ENCODE measurements at places on chromosomes 4 and X.
A peak's percentile ranks its signal among the peaks of the same experiment; 100 is the strongest.

GRCh38 chr4:56787380-56787779, 34.1 kb downstream of the SPINK2 start:
- no peak for DNase-seq

DNA sequence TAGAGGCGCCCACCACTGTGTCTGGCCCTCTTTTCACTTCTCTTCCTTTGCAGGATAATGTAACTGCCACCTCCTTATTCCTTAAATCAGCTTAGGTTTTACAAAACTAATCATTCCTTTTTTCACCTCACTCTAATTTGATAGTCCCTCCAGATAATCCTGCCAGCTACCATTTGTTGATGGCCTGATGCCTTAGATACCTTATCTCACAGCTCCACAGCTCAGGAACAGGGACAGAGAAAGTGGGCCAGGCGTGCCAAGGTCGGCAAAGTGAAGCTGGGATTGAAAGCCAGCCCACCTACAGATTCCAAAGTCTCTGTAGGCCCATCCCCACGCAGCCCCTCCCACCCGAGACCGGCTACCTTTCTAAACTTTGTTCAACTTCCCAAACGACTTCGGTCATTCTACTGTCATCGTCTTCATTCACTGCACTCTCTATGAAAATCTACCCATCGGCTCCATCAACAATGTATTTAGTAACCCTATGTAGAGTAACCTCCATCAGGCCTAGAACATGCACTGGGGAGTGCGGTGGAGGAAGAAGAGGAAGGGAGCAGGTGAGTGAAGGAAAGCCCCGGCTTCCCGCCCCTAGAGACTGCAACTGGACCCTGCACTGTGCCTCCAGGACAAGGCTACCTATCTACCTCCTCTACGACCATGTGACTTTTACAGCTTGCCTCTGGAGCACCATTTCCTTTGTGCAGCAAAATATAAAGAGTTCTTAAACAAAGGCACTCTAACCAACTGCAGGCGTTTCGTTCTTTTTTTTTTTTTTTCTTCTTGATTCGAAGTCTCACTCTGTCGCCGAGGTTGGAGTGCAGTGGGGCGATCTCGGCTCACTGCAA, 1.5 kb downstream of the CASP6 start:
- peak; percentile 27 for DNase-seq

DNA sequence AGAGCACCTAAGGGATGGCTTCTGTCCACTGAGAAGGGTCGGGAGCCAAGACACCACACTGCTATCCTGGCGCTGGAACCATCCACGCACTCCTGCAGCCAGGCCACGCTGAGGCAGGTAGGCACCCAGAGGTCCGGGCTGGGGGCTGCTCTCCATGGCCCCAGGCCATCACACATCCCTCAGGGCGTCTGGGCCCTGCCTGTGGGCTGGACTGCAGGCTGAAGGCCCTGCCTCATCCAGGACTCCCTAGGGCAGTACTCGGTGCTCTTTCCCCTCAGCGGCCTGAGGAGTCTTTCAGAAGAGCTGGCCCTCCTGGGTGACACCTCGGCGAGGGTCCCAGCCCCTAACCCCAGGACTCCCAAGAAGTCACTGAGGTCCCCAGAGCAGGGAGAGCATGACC, 17.7 kb downstream of the FGFR3 start:
- no peak for DNase-seq

- no peak for DNase-seq
Measured at GRCh38 chr4:126004941-126005340, 690.2 kb downstream of the FAT4 start.

GRCh38 chr4:162406637-162407365, 243.0 kb upstream of the FSTL5 start:
- DNase-seq = no peak

- no peak for DNase-seq
Measured at GRCh38 chr4:2649604-2650114, 106.5 kb downstream of the TNIP2 start.

DNA sequence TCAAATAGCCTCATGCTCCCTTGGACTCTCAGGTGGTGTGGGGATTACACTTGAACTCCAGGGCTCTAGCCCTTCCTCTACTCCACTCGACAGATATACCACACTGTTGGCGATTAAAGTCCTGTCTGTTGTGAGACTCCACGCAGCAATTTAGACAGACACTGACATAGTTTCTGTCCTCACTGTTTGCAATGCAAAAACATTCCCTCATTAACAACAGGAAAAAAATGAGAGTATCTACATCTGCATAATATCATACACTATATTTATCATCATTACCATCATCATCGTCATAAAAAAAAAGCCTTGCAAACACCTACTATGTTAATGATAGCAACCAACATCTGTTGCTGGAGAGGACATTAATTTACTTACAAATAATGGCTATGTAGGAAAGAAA, 132.4 kb downstream of the RASL11B start:
- DNase-seq = no peak

GRCh38 chr4:169841776-169842175, 84.0 kb upstream of the HPF1 start:
- DNase-seq = no peak

- no peak for DNase-seq
Measured at GRCh38 chrX:100591256-100592051, 6.7 kb downstream of the TNMD start.

DNA sequence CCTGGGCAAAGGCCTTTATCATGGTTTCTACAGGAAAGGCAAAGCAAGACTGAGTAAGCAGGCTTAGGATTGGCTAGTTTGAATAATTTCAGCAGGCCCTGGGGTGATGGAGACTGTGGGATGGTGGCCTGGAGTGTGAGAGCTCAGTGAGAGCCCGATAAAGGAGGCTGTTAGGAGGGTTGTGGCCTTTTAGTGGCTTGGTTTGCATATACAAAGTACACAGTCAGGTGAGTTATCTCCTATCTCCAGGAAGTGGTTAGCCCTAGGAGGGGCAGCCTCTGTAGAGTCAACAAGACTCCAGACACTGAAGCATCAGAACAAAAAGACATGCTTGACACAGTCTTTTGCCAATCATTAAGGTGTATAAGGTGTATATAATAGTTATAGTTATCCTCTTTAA, 157.2 kb downstream of the CFAP299 start:
- no peak for DNase-seq

GRCh38 chrX:49167740-49168108, 4.0 kb upstream of the PLP2 start:
- no peak for DNase-seq

DNA sequence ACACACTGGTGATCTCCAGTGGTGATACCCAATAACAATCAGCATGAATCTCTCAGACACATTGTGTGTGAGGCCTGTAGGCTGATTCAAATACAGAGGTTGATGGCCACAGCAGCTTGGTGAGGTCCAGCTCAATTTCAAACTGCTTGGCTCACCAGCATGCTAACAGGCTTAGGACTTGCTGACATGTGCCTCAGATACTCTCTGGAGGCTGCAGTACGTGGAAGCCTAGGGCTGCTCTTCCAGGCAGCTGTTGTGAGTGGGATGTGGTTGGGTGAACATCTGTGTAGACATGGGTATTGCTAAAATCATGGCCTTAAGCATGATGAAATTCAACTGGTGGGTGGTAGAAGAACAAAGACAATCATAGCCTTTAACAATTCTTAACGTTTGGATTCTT, 4.3 kb downstream of the CXCL9 start:
- DNase-seq = no peak

DNA sequence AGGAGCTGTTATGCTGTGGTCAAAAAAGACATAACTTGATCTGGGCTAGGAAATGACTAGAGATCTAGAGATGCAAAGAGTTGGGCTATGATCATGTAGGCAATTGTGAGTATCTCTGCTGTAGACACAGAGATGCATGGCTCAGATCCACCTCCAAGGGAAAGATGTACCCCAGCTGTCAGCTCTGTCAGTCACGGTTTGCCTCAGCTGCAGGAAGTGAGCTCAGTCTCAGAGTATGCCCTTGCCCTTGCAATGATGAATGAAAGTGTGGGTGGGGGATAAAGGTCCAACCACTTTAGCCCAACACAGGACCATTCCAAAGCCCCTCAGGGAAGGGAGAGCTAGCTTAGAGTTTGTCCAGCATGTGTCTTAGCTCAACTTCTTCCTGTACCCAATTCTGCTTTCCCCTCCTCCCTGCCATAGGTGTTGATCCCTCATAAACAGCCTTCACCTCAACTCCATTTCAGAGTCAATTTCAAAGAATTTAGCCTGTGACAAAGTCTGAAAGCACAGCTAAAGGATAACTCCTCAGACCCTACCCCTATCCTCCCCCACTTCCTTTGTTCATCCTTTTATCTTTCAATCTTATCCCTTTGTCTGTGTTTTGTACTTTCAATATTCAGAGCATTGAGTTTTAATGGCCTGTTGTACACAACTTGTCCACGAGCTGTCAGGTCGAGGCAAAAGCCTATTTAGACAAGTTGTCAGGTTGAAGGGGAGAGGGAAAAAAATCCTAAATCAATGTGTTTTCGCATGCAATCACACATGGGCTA, 90.6 kb downstream of the MID1IP1 start:
- no peak for DNase-seq

GRCh38 chr4:30716681-30717207, 3.4 kb upstream of the PCDH7 start:
- no peak for DNase-seq

- no peak for DNase-seq
Measured at GRCh38 chr4:174616661-174617060, 94.4 kb upstream of the HPGD start.

DNA sequence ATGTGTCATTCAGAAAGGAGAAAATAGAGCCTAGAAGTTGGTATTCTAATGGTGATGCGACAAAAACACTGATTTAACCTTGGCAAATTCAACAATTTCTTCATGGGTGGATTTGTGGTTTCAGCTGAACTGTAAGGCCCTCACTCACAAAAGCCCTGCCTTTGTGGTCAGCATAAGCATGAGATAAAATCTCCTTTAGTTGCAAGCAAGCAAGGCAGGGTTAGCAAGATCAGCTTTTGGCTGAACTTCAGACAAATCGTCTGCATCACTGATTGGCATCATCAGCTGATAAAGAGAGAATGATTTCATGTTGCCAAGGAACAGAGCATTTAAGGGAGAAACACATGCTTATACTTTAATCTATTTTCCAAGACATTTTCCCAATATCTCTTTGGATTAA, 2582.2 kb downstream of the PCDH7 start:
- no peak for DNase-seq

GRCh38 chr4:56757821-56758411, 63.6 kb downstream of the SPINK2 start:
- DNase-seq = peak; percentile 47

- no peak for DNase-seq
Measured at GRCh38 chr4:113445286-113445685, 316.3 kb downstream of the CAMK2D start.

GRCh38 chr4:169506903-169507302, 105.5 kb downstream of the NEK1 start:
- no peak for DNase-seq

DNA sequence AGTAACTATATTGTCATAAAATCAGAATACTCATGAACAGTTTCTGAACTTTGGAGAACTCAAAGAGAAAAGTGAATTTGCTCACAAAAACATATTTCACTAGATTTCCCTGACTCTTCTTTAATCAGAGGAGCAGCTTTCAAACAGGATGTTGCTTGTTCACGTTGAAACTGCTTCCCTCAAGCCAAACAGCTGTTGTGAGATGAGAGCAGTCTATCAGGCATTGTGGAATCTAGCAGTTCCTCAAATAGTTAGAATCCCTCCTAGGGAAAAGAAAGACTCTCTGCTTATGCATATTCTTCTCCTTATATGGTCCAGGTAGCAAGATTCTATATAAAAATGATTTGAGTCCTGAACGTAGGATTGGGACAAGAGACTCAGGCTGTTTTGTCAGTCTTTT, 1012.1 kb downstream of the FAM133A start:
- DNase-seq = no peak

- DNase-seq = no peak
Measured at GRCh38 chr4:75142850-75143249, 209.9 kb downstream of the PARM1 start.

DNA sequence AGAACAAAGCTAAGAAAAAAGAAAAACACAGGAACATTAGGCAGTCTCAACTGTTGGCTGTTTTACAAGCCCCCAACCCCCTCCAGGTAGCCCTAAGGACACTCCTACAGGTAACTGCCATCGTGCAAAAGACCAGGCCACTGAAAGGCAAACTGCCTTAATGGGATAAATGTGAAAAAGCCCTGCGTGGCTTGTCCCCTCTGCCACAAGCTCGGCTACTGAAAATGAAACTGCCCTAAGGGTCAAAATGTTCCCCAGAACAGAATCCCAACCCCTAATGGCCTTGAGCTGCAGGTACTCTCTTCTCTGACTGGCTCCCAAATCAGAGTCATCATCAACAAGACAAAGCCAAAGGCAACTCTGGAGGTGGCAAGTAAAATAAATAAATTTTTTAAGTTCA, 84.8 kb downstream of the MSN start:
- no peak for DNase-seq

GRCh38 chr4:170413951-170414350, 324.2 kb upstream of the AADAT start:
- DNase-seq = no peak

DNA sequence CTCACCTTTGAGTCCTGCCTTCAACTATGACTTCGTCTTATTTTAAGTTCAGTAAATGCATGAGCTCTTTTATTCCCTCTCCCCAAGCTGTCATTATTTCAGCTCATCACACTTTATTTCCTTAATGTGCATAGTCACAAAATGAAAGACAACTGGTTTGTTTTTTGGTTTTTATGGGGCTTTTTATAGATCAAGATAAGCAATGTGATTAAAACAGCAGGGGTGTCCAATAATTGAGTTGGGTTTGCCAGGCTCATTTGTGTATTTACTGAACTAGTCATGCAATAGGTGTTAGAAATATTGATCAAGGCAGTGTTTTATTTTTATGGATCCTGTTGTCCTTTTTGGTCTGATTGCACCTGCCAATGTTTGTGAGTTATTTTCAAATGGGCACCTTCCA, 102.2 kb downstream of the FRMPD4 start:
- no peak for DNase-seq

DNA sequence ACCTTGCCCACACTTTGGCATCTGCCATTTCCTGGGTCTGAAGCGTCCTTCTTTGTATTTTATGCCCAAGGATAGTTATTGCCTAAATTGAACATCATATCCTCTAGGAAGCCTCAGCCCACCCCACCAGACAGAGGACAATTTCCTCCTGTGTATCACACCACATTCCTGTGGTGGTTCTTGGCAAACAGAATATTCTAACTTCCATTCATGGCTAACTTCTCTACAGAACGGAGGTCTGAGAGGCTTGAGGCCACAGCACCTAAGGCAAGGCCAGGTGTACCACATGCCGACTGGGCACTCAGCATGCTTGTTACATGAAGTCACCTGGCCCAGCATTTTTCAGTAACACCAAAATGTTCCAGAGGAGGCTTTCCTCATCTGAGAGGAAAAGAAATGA, 42.4 kb downstream of the CD99L2 start:
- DNase-seq = no peak

GRCh38 chr4:42905591-42905990, 13.1 kb downstream of the GRXCR1 start:
- DNase-seq = no peak

DNA sequence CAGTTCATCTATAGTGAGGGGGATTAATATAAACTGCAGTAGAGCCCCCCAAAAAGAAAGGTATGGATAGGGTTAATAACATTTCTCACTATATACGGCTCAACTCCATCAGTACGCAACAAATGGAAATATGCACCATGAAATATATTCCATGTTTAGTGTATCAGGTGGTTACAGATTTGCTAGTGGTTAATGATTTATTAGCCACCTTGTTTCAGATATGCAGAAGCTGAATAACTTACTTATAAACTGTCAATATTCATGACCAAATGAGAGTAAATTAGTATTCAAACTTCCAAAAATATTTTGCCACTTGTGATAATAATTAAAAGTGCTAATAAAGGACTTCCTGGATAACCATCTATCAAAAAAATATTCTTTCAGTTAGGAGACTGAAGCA, 14.8 kb downstream of the AMTN start:
- DNase-seq = no peak

Measured in WTC11 (cell line).